Urinary bladder (tissue), 4 donors: ENCODE measurements at places on chromosomes 3 and 15. TPM values are rescaled to one million over a fixed set of nuclear protein-coding genes. Genes with fewer than 3 reads are reported as not detected.

PIERCE2 gene
- polyA plus RNA-seq, result 2.4 TPM

INAFM2 gene
- polyA plus RNA-seq, result 24.5 TPM

CATSPER2 gene
- polyA plus RNA-seq, result 0.82 TPM

NR1I2 gene
- polyA plus RNA-seq, result 0.11 TPM

PLSCR5 gene
- polyA plus RNA-seq, result not detected

POPDC2 gene
- 65.7 TPM for polyA plus RNA-seq

C2CD4B gene
- 1.5 TPM for polyA plus RNA-seq

COL6A5 gene
- polyA plus RNA-seq, result 5.0 TPM

SKOR1 gene
- polyA plus RNA-seq, result 0.60 TPM

WDR72 gene
- polyA plus RNA-seq, result 0.10 TPM

GNAT1 gene
- not detected for polyA plus RNA-seq

PTH1R gene
- polyA plus RNA-seq, result 26.4 TPM

PRKCD gene
- 23.8 TPM for polyA plus RNA-seq

AADACL2 gene
- 1.4 TPM for polyA plus RNA-seq

BHLHE40 gene
- 57.4 TPM for polyA plus RNA-seq

ASB14 gene
- polyA plus RNA-seq, result not detected

LYSMD2 gene
- polyA plus RNA-seq, result 11.2 TPM

SLC28A2 gene
- not detected for polyA plus RNA-seq

CEMIP gene
- 0.25 TPM for polyA plus RNA-seq

POTEB2 gene
- not detected for polyA plus RNA-seq

TGM5 gene
- polyA plus RNA-seq, result 0.16 TPM

HRH1 gene
- polyA plus RNA-seq, result 6.3 TPM

CFAP100 gene
- not detected for polyA plus RNA-seq

CFAP44 gene
- polyA plus RNA-seq, result 3.5 TPM
